ENCODE measurements at places on chromosomes 3 and 15.

GRCh38 chr3:128215800-128216495 lies 62.7 kb downstream of the EEFSEC start:
- no peak for DNase-seq

GRCh38 chr3:117485841-117486240 lies 776.3 kb downstream of the TUSC7 start:
- DNase-seq: no peak

GRCh38 chr3:138862531-138862923 lies 27.8 kb upstream of the PIK3CB start:
- DNase-seq: peak; percentile 12

- DNase-seq: no peak
Observed at GRCh38 chr15:67146875-67147381, 81.5 kb downstream of the SMAD3 start.

DNA sequence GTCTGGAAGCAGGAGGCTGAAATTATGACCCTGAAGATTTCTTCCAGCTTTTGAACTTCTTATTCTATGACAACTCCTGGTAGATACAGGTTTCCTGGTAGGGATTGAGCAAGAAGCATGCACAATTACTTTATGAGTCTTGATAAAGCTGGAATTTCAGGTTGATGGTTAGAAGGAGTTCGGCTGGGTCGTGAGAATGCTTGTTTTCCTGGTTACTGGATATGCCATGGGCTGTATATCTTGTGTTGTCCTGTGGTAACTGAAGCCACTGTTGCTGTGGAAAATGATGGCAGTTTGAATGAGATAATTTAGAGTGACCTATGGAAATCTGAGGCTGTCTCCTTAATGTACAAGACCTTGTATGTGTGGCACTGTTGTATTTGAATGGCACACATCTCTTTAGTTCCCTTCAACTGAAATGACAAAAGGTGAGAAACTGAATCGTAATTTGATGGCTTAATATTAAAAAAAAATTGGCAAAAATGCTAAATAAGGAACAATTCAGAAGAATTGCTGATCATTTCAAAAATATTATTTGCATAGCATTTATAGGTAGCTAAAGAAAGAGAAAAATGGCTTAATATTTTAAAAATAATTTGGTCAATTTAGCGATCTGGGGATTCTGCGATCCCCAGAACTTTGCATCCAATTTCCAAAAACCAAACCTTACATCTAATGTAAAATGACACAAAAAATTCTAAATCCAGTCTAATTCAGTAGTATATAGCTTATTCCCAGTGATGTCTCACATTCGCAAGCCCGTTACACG lies 1.1 kb upstream of the UBE2E1 start:
- no peak for DNase-seq

- DNase-seq: no peak
Observed at GRCh38 chr3:127475975-127476705, 114.4 kb downstream of the TPRA1 start.

GRCh38 chr3:30124435-30125370 lies 481.7 kb upstream of the TGFBR2 start:
- no peak for DNase-seq

- no peak for DNase-seq
Observed at GRCh38 chr15:92687746-92688145, 32.2 kb upstream of the FAM174B start.

DNA sequence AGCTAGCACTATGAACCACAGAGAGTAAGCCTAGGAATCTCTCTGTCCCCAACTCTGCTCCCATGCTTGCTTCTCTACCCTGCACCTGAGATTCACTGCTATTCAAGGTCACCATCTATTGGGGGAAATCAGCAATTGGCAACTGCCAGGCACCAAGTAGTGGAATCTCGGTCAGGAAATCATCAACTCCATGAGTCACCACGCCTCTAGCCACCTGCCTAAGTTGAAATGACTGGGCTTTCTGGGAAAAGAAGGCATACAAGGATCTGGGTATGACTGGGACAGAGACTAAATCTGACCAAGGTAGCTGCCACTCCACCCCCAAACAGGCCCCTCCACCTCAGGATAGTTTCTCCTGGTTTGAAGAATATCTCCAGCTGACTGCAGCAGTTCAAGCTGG lies 464.1 kb upstream of the CBLB start:
- DNase-seq: no peak

DNA sequence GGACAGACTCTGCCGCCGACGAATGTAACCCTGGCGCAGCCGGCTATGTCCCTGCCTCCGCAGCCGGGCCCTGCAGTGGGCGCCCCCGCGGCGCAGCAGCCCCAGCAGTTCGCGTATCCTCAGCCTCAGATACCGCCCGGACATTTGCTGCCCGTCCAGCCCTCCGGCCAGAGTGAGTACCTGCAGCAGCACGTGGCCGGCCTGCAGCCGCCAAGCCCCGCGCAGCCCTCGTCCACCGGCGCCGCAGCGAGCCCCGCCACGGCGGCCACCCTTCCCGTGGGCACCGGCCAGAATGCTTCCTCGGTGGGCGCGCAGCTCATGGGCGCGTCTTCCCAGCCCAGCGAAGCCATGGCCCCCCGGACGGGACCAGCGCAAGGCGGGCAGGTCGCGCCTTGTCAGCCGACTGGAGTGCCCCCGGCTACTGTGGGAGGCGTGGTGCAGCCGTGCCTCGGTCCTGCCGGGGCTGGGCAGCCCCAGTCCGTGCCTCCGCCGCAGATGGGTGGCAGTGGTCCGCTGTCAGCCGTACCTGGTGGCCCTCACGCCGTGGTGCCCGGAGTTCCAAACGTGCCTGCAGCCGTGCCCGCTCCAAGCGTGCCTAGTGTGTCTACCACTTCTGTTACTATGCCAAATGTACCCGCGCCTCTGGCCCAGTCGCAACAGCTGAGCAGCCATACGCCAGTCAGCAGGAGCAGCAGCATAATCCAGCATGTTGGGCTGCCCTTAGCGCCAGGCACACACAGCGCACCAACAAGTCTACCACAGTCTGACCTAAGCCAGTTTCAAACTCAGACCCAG lies 2.4 kb downstream of the TSC22D2 start:
- DNase-seq: peak; percentile 15

DNA sequence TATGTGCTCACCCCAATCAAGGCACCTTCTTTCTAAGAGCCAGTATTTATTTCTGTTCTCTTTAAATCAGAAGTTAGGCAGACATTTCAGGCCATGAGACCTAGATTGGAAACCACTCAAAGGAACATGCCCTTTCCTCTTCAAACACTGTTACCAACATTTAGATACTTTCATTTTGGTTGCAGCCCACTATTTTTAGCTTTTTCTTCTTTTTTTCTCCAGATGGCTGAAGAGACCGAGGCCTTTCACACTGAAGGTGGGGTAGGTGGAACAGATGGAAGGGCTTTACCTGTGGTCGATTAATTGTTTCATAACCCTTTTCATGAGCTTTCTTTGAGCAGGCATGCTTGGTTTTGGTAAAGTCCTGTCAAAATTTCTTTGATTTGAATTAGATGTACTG lies 10.9 kb upstream of the LZTFL1 start:
- DNase-seq: no peak

DNA sequence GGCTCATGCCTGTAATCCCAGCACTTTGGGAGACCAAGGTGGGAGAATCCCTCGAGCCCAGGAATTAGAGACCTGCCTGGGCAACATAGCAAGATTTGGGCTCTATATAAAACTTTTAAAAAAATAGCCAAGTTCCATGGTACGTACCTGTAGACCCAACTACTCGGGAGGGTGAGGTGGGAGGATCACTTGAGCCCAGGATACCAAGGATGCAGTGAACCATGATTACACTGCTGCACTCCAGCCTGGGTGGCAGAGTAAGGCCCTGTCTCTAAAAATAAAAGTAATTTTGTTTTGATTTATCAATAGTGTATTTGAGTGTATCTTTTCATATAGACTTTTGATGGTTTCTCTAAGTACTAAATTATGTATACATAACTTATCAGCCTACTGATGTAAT lies 63.1 kb downstream of the LSM3 start:
- DNase-seq: no peak

DNA sequence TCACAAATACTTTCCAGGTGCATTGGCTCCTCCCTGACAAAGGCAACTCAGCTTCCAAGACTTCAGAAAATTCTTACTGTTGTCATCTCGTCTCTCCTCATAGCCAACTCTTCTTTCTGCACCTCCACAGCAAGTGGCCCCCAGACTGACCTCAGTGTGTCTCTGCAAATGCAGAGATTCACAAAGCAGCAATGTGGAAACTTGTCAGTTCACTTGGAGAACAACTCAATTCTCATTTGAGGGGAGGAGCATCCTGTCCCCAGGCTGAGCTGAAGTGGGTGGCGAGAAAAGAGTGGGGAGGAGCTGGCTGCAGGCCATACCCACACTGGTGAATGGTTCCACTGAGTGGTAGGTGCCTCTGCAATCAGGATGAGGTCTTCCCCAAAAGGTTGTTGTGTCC lies 248.7 kb upstream of the IL12A start:
- DNase-seq: no peak

DNA sequence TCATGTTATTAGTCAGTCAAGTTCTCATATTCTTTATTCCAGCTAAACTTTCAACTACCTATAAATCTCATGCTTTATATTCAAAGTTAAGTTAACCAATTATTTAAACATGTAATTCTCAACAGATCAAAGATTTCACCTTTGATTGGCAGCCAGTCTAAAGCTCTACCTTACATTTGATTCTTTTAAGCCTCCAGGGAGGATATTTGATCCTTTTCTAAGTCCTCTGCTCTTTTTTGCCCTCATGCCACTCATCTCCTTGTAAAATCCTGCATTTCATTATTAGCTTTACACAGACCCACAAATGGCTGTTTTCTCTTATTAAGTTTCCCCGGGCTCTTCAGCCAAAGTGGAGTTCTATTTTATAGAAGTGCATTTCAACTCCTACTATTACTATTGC lies 134.1 kb downstream of the NLGN1 start:
- DNase-seq: no peak

GRCh38 chr3:178385280-178385952 lies 150.8 kb upstream of the KCNMB2 start:
- DNase-seq: peak; percentile 46

DNA sequence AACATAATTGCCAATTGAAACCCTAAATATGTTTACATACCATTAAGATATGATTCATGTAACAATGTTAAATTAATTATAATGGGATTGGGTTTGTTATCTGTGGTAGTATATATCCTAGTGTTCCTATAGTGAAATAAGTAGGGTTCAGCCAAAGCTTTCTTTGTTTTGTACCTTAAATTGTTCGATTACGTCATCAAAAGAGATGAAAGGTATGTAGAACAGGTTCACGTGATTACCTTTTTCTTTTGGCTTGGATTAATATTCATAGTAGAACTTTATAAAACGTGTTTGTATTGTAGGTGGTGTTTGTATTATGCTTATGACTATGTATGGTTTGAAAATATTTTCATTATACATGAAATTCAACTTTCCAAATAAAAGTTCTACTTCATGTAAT lies 212.4 kb downstream of the CHL1 start:
- DNase-seq: no peak

DNA sequence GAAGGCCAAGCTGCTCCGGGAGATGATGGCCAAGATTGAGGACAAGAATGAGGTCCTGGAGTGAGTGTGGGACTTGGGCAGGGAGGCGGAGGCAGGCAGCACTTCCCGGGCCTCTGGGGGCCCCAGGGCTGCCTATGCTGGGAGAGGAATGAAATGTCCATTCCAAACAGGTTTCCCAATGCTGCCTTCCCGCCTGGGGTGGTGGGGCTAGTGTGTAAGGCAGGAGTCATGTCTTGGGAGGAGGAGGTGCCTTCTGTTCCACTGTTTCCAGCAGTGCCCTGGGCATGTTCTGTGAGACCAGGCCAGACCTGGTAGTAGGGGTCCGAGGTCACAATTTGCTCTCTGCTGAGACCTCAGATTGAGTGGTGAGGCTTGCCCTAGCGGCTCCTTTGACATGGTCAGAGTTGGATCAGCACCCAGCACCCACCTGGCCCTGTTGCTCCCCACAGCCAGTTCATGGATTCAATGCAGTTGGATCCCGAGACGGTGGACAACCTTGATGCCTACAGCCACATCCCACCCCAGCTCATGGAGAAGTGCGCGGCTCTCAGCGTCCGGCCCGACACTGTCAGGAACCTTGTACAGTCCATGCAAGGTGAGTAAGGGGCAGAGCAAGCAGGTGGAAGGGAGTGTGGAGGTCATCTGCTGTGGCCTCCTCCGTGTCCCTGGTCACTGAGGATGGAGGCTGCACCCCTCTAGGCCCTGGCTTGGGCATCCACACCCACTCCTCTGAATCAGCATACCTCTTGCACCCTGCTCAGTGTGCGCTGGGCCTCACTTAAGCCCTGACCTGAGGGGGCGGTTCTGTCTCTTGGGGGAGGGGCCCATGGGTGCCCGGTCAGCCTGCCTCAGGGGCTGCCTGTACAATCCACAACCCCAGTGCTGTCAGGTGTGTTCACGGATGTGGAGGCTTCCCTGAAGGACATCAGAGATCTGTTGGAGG lies 27.3 kb downstream of the PTPN23 start:
- no peak for DNase-seq

DNA sequence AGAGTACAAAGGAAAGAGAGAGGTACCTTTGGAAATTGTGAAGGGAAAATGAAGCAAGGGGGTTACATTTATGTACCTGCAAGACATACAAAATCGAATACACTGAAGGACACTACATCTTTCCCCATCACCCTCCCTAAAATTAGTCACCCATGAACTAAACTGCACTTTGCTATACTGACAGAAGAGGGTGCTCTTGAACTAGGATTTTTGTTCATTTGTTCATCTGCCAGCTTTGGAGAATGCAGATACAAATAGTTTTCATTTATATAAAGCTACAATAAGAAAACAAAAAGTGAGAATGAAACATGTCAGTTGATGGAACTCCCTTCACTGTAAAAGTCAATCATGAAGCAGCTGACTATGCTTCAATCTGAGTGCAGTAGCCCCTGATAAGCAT lies 55.7 kb downstream of the PCCB start:
- DNase-seq: no peak

DNA sequence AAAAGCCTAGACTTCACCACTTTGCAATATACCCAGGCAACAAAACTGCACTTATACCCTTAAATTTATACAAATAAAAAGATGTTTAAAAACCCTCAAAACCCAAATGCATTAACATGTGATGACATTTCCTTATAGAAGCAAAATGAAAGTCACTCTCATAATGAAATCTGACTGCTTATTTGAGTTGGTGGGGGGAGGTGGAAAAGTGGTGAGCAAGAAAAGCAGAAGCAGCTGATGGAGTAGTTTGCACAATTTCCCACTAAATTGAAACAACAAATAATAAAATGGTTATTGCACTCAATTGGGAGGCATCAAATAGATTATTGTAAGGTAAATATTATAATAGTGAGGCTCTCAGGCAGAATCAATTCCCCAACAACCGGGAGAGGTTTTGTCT lies 54.0 kb upstream of the GADL1 start:
- DNase-seq: no peak

DNA sequence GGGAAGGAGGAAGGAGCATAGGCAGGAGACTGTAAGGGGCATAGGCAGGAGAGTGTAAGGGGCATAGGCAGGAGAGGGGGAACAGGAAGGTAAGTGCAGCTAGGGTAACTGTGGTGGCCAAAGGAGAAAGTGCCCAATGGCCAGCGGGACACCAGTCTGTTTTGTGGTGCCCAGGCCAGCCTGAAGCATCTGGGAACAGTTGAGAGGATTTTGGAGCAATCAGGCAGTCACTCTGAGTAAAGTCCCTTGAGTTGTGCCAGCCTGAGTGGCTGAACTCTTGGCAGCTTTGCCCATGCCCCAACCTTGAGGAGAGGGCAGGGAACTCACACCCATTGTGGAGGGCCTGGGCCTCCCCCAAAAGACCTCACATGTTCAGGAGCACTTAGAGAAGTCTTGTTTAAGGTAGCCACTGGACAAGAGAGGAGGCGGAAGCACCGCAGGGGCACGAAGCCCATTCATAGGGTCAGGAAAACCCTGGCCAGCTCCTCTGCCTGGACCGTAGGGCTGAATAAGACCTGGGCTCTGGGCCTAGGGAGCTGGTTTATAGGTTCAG lies 3.5 kb upstream of the TGM5 start:
- DNase-seq: no peak

GRCh38 chr15:81146006-81146405 lies 11.9 kb downstream of the CFAP161 start:
- DNase-seq: no peak

Measured in endothelial cell (in vitro differentiated cells).